ENCODE measurements at places on chromosomes 5 and 9. TPM values are rescaled to one million over a fixed set of nuclear protein-coding genes. Genes with fewer than 3 reads are reported as not detected.
A peak's percentile ranks its signal among the peaks of the same experiment; 100 is the strongest.

DNA sequence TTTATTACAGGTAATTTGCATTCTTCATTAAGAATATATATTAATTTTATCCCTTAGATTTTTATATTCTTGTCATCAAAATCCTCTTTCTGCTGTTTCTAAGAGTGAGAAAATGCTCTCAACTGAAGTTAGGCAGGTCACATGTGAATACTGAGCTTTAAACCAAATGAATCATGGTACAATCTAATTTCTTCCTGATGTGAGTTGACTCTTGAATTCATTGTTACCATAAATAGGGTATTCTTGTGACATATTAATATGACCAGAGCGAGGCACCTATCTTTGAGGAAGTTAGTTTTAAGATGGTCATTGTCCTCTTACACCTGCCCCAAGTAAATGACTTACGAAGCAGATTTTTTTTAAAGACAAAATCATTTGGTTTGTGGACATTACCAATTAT lies 17.4 kb downstream of the C9orf85 start:
- H3K27me3 ChIP-seq = no peaks in the 10 kb centered on the region
- H3K27ac ChIP-seq = no peak overlapping the region
- no peak overlapping the region for H3K4me3 ChIP-seq
- peaks cover 2% of the 10 kb centered on the region for H3K4me1 ChIP-seq
- H3K36me3 ChIP-seq = peaks cover 7% of the 10 kb centered on the region
- no peak for DNase-seq

CPEB4 gene
- total RNA-seq = 8.6 TPM

VCAN gene
- 278 TPM for total RNA-seq

SV2C gene
- total RNA-seq = 0.02 TPM

- H3K27ac ChIP-seq = no peak overlapping the region
- no peaks in the 10 kb centered on the region for H3K36me3 ChIP-seq
- peak; percentile 100 for DNase-seq
Observed at GRCh38 chr9:132240841-132241482, 79.1 kb downstream of the NTNG2 start.

C5orf52 gene
- total RNA-seq = not detected

DNA sequence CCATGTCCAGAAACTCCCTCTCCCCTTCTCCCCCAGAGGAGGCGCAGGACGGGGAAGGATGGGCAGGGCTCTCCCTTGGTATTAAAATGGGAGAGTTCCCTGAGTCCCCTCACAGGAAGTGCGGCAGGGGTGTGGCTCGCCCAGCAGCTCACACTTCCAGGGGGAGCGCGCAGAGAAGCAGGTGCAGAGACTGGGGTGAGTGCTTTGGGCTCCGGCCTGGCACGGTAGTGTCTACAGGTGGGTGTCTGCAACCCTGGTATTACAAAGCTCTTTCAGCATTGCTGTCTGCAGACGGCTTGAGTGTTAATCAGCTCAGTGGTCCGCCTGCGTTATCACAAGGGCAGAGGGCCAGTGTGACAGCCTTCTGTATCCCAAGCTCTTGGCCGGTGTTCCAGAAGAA lies 114.9 kb upstream of the FBXL7 start:
- H3K27me3 ChIP-seq = no peaks in the 10 kb centered on the region
- H3K4me3 ChIP-seq = no peak overlapping the region
- no peaks in the 10 kb centered on the region for H3K4me1 ChIP-seq
- H3K36me3 ChIP-seq = no peaks in the 10 kb centered on the region
- no peak for DNase-seq

DNA sequence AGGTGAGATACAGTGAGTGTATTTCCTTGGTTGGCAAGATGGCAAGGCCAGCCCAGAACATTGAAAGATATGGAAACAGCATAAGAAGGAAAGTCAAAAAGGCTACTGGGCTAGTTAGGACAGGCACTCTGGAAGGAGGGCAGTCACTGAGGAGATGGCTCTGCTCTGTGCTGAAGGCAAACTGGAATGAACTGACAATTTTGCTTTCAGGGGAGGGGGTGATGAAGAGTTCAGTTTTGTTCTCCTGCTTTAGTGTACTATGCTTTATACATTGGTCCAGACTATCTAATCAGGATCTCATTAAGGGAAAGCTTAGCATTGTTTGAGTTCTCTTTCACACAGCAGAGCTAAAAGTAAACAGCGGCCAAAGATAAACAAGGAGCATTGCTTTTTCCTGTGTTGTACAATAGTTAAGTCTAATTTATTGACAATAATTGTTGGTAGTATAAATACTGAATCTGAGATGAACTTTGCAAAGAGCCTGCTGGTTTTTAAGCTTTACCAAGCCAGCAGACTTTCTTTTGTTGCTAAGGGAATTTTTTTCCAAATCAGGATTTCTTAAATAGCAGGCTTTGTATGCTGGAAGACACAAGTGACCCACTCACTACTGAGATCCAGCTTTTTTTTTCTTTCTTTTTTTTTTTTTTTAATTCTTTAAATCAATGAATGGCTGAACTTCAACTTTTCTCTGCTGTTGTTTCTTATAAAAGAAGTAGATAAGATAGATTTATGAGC lies 355.5 kb downstream of the ARRDC3 start:
- H3K36me3 ChIP-seq = no peaks in the 10 kb centered on the region
- no peaks in the 10 kb centered on the region for H3K27me3 ChIP-seq
- H3K27ac ChIP-seq = no peak overlapping the region
- H3K4me1 ChIP-seq = no peaks in the 10 kb centered on the region
- no peak overlapping the region for H3K4me3 ChIP-seq

GRCh38 chr5:14322437-14323187 lies 179.5 kb downstream of the TRIO start:
- no peaks in the 10 kb centered on the region for H3K27me3 ChIP-seq
- peaks cover 2% of the 10 kb centered on the region for H3K4me1 ChIP-seq
- peaks cover 47% of the 10 kb centered on the region for H3K36me3 ChIP-seq

Data from H9 (cell line).